ENCODE measurements at places on chromosomes 4 and X. TPM values are rescaled to one million over a fixed set of nuclear protein-coding genes. Genes with fewer than 3 reads are reported as not detected.

DNA sequence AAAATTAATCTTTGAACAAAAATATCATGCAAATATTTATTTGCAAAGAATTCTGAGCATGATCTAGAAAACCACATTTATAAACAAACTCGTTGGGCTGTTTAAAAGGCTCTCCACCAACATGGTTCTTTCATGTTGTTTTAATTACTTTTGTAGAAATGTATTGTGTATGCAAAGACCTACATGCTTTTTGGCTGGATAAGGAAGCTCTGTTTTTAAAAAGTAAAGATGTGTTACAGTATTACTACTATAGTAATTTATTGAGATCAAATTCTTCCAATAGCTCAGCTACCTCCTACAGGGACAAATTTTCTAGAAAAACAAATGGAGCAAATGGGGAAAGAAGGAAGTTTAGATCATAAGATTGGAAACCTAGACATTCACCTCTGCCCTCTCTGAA, 177.5 kb upstream of the TTC29 start:
- no peak for DNase-seq

- no peak for DNase-seq
Observed at GRCh38 chr4:850323-850945, 24.5 kb upstream of the CPLX1 start.

Gene RIBC1
- 0.74 TPM for total RNA-seq

DNA sequence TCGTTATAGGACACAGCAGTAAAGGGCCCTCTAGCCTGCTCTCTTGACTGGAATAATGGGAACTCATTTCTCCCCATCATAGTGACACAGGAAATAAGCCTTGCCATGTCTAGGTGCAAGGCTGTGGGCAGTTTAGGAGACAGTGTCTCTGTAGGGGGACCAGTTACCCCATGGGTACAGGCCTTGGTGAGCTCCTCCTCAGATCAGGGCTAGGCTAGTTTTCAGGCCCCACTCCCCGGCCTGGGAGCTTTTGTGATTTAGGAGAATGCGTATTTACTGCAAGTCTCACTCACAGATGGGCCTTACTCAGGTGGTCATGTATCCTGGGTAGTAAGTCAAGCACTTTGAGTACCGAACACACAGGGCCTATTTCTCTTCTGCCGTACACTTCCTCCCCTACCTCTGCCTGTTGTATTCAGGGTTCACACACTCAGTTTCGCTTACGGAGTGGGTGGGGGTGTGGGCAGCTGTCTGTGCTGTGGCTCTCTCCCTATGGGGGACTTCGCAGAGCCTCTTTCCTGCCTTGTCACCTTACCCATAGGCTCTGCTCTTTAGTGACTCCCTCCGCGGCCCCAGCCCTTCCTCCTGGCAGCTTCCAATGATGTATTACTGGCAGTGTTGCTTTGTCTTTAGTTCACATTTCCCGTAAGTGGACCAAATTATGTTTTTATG, 34.2 kb downstream of the FAM193A start:
- DNase-seq = no peak

DNA sequence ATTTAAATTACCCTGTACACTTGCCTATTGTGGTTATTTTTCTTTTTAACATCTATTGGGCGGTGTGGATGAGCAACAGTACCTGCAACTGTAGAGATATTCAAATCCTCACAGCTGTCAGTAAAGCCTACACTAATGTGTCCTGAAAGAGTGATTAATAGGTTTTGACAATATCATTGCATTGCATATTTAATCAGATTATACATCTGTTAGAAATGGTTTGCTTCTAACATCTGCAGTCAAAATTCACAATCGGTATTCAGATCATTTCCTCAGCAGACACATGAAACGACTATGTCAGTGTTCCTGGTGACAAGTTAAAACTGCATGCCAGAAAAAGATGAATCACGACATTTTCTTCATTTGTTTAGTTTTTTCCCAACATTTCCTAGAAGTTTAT, 254.6 kb upstream of the EPHA5 start:
- no peak for DNase-seq

GRCh38 chrX:15165832-15166231, 104.1 kb downstream of the ASB9 start:
- DNase-seq = no peak

Gene HTRA3
- 22.8 TPM for total RNA-seq

Gene NAP1L3
- 0.84 TPM for total RNA-seq

Gene GUCY1B1
- 7.9 TPM for total RNA-seq

DNA sequence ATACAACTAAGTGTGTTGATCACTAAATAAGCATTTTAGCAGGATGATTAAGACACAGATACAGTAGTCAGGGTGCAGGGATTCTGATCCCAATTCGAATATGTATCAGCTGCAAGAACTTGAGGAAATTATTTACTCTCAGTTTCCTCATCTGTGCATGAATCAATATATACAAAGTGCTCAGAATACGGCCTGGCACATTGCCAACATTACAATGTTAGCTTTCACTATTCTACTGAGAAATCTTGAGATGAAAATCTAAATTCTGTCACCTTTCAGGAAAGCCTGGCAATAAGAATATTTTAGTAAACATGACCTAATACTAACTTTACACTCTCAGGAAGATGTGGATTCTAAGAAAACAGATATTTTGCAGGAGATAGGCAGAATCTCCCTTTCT, 1001.6 kb upstream of the IGFBP7 start:
- no peak for DNase-seq

DNA sequence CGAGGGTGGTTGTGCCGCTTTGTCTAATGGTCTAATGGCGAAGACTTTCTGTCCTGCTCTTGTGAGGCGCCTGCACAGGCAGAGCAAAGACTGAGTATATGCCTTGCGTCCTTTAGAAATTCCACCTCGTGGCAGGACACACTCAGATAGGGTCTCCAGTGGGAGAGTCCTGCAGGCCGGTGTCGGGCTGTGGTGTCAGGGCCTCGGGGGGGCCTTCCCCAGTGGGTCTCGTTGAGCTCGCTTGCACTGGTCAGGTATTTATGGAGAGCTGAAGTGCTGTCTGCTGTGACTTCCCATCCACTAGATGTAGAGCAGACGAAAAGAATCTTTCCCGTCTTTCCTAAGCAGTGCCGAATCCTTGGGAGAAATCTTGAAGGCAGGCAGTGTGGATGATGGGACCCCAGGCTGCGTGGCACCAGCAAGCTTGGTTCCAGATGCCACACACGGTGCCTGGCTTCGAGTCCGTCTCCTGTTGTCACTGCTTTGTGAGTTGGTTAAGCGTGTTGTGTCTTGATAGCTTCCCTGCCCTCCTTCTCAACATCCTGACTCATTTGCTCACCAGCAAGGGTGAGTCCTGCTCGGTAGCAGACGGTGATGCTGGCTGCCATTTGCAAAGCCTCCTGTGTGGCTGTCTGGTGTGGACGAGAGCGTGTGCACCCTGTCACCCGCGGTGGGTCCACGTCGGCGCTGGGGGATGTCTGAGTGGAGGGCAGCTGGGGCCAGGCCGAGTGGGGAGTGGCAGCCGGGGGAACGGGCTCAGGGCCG, 20.5 kb downstream of the MAEA start:
- DNase-seq = no peak

Gene NXF2
- not detected for total RNA-seq
